Foreskin keratinocyte (primary cell): ENCODE measurements at places on chromosomes 11 and 22. TPM values are rescaled to one million over a fixed set of nuclear protein-coding genes. Genes with fewer than 3 reads are reported as not detected.

TLCD5 gene
- total RNA-seq: 2.7 and 3.4 TPM in 2 replicates

GSTP1 gene
- 1,696 and 1,959 TPM in 2 replicates for total RNA-seq

OR52D1 gene
- total RNA-seq: not detected in 2 replicates

XKR3 gene
- total RNA-seq: not detected in 2 replicates

GRCh38 chr11:79683930-79684329, 243.1 kb upstream of the TENM4 start:
- DNase-seq: no peak

DNA sequence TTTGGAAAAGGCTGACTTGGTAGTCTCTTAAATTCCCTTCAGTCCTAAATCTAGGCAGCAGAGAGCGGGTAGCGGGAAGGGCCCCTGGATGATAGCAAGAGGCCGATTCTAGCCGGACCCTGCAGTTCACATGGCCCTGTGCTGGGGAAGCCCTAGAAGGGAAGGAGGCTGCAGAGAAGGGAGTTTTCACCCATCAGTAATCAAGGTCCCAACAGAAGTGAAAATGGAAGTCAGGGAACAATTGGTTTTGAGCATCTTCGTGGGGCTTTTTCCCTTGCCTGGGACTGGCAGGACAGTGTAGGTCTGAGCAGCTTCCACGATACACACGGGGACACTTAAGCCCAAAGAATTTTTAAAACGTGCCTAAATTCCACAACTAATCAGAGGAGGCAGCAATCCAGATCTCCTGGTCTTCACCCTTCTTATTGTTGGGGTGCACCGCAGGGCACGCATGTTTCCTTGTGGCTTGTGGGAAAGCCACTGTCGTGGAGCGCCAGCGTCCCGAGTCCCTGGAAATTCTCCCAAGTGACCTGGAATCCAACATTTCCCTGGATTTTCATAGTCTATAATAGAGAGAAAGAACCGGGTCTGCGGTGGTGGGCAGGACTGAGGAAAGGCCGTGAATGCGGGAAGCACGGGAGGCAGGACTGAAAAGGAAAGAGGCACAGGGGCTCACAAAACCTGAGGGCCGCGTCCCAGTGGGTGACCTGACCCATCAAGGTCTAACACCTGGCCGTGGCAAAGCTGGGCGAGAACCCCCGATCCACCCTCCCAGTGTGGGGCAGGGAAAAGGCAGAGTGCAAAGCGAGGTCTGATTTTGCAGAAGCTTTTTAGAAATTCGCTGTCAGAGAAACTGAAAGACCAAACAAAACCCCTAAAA, 846 bp upstream of the OAF start:
- DNase-seq: no peak

DNA sequence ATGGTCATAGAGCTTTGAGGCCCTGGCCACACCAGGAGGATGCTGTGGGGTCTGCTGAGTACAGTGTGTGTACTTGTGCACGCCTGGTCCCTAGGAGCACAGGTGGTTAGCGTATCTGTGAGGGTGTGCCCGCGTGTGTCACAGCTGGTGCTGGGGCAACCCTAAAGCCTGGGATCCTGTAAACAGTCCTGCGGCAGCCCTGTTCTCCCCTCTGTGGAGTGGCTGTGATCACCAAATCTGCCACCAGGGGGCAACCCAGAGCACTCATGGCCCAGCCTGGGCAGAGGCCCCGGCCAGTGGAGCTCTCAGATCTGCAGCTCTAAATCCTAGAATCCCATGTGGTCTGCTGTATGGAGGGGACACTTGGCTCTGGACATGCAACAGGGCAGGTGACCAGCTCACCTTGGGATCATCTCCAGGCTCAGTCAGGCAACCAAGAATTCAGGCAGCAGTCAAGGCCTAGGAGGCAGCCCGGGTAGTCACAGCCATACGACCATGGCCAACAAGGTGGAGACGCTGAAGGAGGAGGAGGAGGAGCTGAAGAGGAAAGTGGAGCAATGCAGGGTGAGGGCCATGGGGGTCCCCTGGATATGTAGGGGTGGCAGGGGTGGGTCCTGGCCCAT, 3.9 kb downstream of the SH3BP1 start:
- DNase-seq: no peak

DNA sequence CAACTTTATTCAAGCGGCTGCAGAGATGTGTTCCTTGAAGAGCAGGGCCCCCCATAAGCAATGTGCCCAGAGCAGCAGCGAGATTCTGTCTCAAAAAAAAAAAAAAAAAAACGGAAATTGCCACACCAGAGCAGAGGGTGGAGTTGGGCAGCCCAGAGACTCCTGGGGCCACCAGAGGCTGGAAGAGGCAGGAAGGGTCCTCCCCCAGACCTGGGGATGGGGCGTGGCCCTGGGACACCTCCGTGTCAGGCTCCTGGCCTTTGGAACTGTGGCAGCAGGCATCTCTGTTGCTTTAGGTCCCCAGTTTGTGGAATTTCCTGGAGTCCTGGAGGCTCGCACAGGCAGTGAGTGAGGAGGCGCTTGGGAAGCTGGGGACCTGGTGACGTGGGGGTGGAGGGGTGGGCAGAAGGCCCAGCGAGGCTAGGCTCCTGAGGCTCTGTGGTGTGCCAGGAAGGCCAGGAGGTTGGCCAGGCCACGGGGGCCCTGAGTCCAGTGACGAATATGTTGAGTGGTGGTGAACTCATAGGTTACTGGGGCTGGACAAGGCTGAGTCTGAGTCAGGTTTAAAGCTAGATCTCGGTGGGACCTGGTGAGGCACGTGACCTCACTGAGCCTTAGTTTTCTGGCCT, 735.6 kb downstream of the BRD1 start:
- DNase-seq: no peak
